ENCODE measurements at places on chromosomes 7 and 10.

DNA sequence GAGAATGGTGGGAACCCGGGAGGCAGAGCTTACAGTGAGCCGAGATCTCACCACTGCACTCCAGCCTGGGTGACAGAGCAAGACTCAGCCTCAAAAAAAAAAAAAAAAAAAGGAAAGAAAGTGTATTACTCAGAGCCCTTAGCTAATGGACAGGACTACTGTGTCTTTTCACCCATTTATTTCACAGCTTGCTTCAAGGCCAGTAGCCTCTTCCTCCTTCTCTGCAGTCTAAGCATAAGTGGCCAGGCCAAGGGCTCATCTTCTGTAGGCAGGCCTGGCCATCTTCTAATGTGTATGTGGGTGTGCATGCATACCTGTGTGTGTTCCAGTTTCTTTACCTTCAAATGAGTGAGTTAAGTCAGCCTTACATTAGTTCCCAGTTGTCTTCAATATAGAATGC lies 94.8 kb upstream of the GDF10 start:
- no peak for DNase-seq

GRCh38 chr7:51344406-51345138 lies 28.0 kb upstream of the COBL start:
- DNase-seq = no peak

DNA sequence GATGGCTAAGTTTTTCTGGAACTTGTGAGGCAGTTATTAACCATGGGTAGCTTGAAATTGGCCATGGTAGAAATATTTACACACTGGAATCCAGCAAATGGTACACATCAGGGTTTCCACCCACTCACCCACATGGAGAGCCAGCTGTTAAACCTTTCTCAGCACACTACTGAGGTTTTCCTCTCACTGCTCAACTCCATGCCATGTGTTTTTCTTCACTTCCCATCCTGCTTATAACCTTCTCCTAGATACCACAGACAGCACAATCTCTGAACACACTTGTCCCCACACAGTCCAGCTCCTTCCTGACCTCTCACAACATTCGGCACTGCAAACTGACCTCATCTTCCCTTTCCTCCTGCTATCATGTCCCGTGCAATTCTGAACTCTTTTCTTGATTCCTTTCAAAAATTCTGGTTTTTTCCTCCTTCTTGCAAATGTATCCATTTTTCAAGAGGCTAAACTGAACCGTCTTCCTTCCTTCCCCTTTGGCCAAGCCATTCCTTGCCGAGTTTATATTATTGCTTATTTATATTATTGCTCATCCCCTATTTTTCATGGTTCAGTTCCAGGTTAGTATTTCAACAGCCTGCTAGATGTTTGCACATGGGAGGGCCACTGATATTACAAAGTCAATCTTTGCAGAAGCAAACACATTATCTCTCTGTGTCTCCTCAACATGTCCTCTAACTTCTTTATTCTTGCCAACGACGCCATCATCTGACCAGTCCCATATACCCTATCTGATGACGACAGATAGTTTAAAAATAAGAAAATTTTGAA lies 606.4 kb downstream of the SORCS1 start:
- no peak for DNase-seq

GRCh38 chr10:59222788-59223187 lies 46.3 kb downstream of the PHYHIPL start:
- no peak for DNase-seq
